ENCODE measurements at places on chromosomes 1 and 21. TPM values are rescaled to one million over a fixed set of nuclear protein-coding genes. Genes with fewer than 3 reads are reported as not detected.

GREM2 gene
- polyA plus RNA-seq, result 3.9 TPM

CADM3 gene
- 0.63 TPM for polyA plus RNA-seq

TMEM79 gene
- polyA plus RNA-seq, result 7.4 TPM

ALPL gene
- 2.8 TPM for polyA plus RNA-seq

PLA2G2C gene
- polyA plus RNA-seq, result not detected

TMPRSS2 gene
- polyA plus RNA-seq, result not detected

HENMT1 gene
- polyA plus RNA-seq, result 25.9 TPM

EFNA3 gene
- 1.6 TPM for polyA plus RNA-seq

GBP6 gene
- not detected for polyA plus RNA-seq

MROH9 gene
- polyA plus RNA-seq, result not detected

PKLR gene
- not detected for polyA plus RNA-seq

NUF2 gene
- 17.1 TPM for polyA plus RNA-seq

TCHHL1 gene
- not detected for polyA plus RNA-seq

PEA15 gene
- polyA plus RNA-seq, result 146 TPM

LCE1C gene
- polyA plus RNA-seq, result not detected

TNNT2 gene
- polyA plus RNA-seq, result 591 TPM

DFFB gene
- polyA plus RNA-seq, result 3.6 TPM

PAX7 gene
- 64.5 TPM for polyA plus RNA-seq

ROR1 gene
- polyA plus RNA-seq, result 9.4 TPM

CCDC190 gene
- not detected for polyA plus RNA-seq

BMP8A gene
- not detected for polyA plus RNA-seq

OR2T35 gene
- polyA plus RNA-seq, result not detected

AIM2 gene
- 0.26 TPM for polyA plus RNA-seq

GRCh38 chr1:35038723-35039122, 7.0 kb upstream of the ZMYM6 start:
- no peak for DNase-seq

DNA sequence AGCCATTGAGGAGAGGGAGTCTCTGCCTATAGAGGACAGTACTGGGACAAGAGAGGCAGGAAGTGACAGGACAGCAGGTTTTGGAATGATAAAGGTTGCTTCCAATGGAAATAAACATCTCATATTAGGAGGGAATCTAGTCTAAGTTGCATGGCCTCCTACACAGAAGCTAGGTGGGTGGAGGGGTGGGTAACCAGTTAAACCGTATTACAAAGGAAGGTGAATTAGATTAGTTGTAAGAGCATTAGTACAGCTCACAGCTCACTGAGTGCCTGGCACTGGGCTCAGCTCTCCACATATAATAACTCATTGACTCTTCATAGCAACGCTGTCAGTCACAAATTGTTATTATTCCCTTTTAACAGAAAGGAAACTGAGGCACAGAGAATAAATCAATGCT, 468.1 kb downstream of the PTPRU start:
- no peak for DNase-seq

DNA sequence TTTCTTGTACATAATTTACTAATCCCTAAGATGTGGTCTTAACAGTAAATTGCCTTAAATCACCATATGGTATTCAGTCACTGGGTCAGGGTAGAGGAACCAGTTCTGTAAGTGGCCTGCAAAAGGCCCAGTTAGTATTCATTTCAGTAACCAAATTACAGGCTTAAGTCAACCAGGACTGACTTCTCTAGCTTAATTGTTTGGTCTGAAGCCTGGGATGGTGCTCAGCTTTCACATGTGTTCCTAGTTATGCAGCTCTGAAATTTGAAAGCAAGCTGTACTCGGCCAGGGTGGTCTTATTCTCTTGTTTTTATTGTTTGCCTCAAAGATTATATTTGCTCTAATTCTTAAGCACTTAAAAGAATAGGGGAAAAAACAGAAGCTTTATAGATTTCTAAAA, 144.6 kb downstream of the MAGI3 start:
- DNase-seq, result peak; percentile 31

- no peak for DNase-seq
Measured at GRCh38 chr1:222288053-222288452, 259.9 kb downstream of the HHIPL2 start.

GRCh38 chr1:216034506-216034905, 388.7 kb downstream of the USH2A start:
- no peak for DNase-seq

DNA sequence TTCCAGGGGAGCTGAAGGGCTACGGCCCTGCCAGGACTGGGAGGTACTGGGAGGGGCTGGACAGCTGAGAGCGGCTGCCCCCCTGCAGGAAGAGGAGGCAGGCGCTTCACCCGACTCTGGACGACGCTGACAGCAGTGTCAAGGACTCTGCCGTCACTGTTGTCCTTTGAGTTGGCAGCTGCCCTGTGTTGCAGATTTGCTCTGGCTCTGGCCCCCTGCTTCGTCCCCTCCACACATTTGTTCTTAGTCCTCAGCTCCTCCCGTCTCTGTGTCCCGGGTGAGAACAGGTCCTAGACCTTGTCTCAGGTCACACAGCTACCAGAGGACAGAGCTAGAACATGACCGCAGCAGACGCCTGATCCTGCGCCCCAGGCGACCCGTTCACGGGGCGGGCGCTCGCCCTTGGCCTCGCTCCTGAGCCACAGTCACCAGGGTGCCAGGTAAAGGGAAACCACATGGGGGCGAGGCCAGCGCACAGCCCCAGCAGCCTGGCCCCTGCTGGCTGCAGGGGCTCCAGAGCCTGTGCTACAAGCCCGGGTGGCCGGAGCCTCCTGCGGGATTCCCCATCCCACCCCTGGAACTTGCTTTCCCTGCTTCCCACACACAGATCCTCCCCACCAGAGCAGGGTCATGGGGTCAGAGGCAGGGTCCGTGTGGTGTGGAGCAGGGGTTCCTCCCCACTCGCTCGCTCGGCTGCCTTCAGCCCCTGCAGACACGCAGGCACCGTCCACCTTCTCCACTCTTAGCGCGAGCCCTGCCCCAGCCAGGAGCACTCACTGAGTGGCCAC, 10.7 kb upstream of the NPHP4 start:
- DNase-seq, result no peak

- DNase-seq, result no peak
Measured at GRCh38 chr21:41961282-41961701, 7.5 kb upstream of the C2CD2 start.

DNA sequence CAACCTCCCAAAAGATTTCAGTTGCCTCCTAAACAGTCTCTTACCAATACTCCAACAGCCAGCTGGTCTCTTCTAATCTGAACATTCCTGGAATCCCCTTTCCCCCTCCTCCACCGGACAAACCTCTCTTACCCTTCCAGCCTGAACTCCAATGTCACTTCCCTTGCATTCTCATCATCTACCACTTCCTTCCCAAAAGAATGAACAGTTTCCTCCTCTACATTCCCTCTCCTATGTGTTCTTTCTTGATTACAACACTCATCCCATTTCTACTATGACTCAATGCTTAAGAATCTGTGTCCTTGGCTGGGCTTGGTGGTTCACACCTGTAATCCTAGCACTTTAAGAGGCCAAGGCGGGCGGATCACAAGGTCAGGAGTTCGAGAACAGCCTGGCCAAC, 417.1 kb downstream of the SETD4 start:
- no peak for DNase-seq

DNA sequence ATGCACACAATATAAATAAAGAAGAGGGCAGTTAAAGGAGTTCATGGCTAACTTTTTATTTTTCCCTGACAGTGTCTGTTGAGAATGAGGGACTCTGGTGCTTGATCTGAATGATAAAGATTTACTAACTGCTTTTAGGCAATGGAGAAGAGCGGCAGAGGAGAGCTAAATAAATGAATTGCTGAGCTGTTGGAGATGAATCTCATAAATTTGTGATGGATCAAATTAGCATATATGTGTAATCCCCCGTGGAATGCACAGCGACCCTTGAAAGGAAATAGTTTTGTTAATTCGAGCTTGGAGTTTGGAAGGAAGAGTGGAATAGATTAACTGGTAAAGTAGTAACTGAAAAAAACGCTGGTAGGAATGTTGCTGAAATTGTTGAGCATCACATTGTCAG, 40.2 kb downstream of the HMCN1 start:
- no peak for DNase-seq

DNA sequence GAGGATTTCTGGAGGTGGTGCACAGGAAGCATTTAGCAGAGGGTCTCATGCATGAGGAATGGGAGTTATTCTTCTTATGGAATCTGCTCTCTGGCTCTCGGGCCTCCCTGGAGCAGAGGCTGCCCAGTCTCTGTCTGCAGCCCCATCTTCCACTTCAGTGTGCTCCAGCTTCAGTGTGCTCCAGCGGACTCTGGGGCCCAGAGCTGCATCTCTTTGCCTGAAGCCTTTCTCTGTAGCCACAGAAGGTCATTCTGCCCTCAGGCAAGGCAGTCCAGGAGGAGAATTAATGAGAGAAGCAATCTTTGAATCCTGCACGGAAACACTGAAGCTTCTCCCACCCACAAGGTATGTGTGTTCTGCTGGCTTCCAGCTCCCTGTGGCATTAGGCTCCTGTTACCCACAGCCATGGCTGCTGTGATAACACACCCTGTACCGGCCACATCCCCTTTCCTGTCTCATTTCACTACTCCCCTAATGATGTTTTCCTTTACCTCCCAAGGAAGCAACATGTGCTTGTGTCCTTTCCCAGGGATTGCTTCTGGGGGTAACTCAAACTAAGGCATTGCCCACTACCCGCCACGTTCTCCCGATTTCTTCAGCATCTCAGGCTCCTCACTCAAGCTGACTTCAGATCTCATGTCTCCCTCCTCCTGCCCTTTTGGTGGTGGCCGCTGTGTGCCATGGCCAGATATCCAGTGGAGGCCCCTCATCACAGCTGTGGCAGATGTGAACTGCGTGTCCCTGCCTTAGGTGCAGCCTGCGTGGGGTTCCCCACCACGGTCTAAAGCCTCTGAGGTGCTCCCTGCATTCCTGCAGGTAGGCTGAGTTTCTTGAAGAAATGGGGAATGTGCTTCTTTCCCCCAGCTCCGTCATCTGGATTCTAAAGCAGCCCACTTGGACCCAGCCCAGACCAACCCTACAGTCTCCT, 181.2 kb upstream of the GALNT2 start:
- no peak for DNase-seq

- no peak for DNase-seq
Measured at GRCh38 chr1:225441314-225442122, 13.7 kb upstream of the LBR start.

DNA sequence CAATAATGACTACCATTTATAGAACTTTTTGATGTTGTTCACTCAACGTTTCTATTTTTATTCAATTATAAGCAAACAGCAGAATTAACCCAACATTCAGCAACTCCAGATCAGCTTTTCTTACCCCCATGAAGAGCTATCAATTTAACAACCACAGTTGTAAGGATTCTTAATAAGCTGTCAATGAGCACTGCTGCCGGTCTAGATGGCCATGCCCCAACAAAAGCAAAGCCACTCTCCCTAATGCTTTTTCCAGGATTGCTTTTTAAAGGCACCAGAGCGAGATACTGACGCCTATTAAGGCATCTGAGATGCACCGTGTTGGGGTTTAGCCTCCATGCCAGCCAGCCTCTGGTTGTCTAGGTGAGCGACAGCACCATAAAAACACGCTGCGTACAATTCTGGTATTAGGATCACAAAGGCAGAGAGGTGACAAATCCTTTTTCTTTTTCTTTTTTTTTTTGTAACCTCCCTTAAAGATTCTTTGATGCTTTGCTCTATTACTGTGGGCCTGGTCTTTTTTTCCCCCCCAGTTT, 39.5 kb downstream of the PTPRC start:
- no peak for DNase-seq

DNA sequence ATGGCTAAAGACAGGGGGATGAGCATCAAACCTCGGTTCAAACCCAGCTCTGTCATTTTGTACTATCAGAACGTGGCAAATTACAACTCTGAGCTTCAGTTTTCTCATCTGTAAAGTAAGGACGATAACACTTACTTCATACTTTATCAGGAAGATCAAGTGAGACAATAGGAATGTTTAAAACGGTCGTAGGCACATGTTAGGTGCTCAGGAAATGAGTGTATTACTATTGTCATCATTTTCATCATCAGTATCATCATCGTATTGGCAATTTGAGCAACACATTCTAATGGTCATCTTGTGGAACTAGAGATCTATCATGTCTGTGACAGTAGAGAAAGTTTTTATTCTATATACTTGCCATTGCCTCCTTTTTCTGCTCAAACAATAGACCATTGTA, 22.1 kb upstream of the GADD45A start:
- no peak for DNase-seq

GRCh38 chr21:37208741-37209225, 58.4 kb downstream of the VPS26C start:
- no peak for DNase-seq

GRCh38 chr1:115477071-115477470, 139.0 kb upstream of the NGF start:
- DNase-seq, result no peak

- no peak for DNase-seq
Measured at GRCh38 chr1:213266983-213267772, 216.1 kb downstream of the RPS6KC1 start.

- no peak for DNase-seq
Measured at GRCh38 chr1:12539705-12540579, 78.1 kb downstream of the DHRS3 start.

DNA sequence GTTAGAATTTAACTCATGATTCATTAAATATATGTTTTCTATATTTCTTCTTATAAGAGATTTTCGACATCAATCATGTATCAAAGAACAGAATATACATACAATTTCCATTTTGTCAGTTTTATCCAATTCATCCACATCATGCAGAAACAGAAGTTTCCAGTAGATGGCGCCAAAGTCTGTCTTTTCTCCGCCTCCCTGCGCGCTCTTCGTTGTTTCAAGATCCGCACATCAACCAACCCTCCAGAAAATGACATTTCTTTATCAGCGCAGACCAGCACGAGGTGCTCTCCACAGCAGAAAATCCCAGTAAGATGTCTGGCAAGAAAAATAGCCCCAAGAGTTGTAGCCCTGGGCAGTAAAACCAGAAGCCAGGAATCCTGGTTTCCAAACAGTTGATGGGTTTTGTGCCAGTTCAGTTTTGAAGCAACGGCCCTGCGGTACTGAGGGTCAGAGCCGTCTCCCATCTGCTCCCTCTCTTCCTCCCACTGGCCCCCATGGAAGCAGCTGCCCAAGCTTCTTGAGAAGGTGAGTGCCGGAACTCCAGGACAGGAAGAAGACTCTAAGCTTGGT, 38.6 kb upstream of the GPR137B start:
- peak; percentile 82 for DNase-seq
